ENCODE measurements at places on chromosomes 1 and 21. TPM values are rescaled to one million over a fixed set of nuclear protein-coding genes. Genes with fewer than 3 reads are reported as not detected.

DNA sequence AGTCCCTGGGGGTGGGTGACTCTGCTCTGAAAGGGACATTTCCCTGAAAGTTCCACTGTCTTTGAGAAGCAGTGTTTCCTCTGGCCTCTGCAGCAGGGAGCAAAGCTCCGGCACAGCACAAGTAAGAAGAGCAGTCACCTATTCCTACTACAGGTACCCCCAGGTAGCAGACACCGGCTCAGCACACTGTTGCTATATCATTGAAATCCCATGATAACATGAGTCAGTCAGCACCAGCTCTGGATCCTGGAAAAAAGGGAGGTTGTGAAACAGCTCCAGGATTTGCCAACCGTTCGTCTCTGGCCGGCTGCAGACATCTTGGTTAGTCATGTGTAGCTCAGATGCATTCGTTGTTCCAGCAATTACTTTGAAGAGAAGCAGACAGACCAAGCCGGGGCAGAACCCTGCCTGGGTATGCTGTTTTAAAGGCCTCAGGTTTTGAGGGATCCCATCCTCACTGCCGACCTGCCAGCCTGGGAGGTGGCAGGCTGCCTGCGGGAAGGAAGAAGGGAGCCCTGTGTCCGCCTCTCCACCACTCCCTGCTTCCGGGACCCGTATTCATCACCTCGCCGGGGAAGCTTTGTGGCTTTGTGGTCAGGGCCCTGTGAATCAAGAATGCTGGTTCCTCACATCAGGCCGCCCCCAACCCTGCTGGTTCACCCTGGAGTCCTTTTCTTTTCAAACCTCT is 139.2 kb downstream of the CLIC6 start:
- no peak for DNase-seq

DNA sequence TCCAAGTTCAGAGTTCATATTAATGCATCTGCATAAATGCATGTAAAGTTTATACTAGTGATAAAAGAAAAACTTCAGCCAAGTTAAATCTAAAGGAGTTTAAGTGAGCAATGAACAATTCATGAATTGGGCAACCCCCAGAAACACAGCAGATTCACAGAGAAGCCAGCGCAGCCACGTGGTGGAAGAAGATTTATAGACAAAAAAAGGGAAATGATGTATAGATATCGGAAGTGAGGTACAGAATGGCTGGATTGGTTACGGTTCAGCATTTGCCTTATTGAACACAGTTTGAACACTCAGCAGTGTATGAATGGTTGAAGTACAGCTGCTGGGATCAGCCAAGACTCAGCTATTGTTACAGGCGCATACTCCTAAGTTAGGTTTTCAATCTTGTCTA is 5.7 kb downstream of the AK5 start:
- DNase-seq, result no peak

DNA sequence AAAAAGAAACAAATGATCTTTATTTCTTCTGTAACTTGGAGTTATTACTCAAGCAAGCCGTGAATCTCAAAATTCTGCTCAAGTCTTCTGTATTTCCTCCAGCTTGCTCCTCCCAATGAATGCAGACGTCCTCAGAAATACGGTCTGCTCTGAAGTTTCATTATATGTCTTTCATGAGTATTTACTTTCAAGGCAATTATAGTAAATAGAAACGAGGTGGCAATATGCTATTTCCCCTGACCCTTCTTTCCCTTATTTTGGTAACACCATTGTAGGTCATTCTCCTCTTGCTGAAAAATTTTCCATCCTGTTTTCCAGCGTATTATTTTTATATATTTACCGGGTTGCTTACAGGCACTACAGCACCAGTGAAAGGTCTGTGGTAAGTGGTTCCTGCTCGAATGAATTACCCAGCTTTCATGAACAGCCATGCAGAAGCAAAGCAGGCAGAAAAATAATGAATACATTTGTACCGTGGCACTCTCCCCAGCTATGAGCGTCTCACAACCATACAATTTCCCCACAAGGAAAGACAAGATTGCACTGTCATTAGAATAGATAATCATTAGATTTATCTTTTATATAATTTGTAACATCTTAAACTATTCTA is 350.9 kb upstream of the PKN2 start:
- no peak for DNase-seq

Gene FABP3
- polyA plus RNA-seq, result 87.8 TPM

Gene TMEM269
- polyA plus RNA-seq, result 1.1 TPM

Data from right renal cortex interstitium (tissue), 3 donors.